Large intestine (tissue), 12 donors: ENCODE measurements at places on chromosomes 1 and 21.
A peak's percentile ranks its signal among the peaks of the same experiment; 100 is the strongest.

DNA sequence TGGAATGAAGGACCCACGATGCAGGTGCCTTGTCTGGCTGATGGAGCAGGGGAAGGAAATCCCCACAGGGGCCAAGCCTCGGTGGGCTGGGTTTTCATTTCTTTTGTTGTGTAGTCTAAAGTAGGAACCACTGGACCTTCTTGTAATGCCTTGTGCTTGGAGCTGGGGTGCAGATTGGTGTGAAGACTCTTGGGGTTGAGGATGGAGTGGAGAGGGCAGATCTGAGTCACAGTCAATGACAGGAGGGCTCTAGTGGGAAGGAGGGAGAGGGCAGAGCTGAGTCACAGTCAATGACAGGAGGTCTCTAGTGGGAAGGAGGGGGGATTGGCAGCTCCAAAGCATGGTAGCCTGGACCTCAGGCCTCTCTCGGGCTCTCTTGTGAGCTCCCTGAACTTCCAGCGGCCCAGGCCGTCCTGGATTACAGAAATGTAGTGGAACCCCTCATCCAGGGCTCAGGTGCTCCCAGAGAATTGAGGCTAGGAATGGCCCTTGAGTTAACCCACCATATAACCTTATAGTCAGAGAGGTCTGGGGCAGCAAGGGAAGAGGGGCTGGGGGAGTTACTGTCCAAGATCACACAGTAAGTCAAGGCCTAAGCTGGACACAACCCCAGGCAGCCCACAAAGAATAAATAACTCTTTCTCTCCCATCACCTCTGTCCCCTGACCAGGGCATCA is 313.8 kb downstream of the MATN1 start:
- DNase-seq, result no peak

GRCh38 chr1:172724765-172725613 is 66.1 kb downstream of the FASLG start:
- DNase-seq, result no peak

DNA sequence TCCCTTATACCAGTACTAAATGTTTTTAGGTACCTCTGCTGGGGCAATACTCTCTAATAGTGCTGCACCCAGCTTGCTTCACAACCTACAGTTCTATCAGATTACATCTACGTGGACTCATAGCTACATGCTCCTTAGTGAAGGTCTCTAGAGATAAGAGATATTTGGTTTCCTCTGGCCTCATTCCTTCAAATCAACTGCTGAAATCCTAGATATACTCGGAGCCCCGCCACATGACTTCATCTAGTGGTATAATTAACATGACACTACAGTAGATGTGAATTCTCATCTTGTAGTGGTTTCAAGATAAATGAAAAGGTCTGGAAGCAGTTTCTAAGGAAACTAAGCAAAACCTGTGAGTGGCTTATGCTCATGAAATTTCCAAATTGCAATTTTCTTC is 115.4 kb downstream of the SMYD2 start:
- DNase-seq, result no peak

- no peak for DNase-seq
These were observed 19.5 kb downstream of the PAFAH2 start for GRCh38 chr1:25978403-25978802.

DNA sequence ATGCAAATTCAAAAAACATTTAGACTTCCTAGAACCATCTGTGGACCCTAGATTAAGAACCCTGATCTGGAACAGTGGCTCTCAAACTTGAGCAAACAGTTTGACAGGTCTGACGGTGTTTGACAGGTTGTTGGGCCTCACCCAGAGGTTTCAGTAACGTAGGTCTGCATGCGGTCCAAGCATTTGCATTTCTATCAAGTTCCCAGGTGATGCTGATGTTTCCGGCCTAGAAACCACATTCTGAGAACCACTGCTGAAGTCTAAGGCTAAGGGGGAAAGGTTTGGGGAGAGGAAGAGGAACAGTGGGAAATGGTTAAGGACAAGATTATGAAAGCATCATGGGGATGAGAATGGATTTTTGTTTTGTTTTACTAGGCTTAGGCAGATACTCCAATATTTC is 48.6 kb downstream of the MDM4 start:
- DNase-seq, result no peak

- DNase-seq, result no peak
These were observed 35.5 kb upstream of the SLAMF9 start for GRCh38 chr1:159989581-159989980.

DNA sequence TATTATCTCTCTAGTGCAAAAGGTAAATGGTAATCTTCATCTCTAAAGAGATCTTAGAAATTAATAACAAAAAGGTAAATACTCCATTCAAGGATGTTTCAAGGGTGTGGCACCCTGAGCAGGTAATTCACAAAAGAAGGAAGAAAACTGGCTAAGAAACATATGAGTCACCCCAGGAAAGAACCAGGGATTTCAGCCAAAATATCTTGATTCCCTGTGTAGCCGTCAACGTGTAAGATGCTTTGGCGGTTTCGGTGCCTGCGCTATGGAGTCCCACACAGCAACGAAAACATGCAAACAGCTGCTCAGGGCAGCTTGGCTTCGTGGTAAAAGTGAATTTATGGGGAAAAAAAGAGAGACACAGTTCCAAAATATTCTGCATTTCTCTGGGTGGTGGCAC is 3.7 kb downstream of the ITGB2 start:
- DNase-seq, result no peak

- peak; percentile 78 for DNase-seq
These were observed 35.4 kb downstream of the RSPH1 start for GRCh38 chr21:42460391-42461184.

DNA sequence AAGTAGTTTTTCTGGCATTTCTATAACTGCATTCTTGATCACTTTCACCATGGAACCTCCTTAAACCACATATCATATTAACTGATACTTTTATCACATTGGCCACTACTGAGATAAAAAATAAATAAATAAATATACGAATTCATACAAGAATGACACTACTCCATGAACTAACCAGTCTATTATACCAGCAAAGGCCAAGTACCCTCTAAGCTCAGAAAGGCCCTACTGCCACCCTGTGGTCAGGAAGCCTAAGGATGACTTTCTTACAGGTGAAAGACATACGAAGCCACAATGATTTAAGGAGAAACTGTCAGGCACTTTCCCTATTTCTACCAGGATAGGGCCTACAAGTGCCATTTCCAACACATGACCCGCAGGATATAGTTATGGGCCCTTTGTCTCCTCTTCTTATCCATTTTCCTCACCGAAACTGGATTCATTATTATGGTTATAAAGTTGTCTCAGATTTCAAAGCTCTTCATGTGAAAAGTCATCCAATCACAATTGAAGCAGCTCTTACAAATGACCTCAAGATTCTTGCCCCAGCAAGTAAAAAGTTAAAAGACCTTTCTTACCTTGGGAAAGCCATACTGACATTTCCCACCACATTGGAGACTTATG is 23.9 kb downstream of the DNAJC8 start:
- DNase-seq, result peak; percentile 54

- DNase-seq, result no peak
These were observed 1.1 kb upstream of the KPNA6 start for GRCh38 chr1:32106663-32107275.

DNA sequence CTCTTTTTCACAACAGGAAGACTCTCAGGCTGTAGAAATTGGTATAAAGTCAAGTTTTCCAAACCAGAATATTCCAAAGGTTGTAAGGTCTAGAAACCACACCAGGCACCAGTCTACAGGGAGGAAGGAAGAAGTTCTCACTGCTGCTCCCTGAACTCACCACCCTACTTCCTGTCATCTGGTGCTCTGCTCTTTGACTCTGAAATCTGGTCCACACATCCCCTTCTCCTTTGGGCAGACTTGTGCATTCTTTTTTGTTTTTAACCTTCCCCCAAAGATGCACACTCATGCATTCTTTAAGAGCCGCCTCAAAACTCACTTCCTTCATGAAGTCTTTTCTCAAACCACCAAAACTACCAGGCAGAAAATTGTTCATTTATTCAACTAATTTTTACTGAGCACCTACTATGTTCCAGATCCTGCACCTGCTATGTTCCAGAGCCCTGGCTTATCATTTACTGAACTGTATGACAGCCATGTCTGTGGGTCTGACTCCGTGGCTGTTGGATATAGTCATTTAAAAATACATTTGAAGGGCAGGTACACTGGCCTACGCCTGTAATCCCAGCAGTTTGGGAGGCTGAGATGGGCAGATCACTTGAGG is 30.1 kb upstream of the EPS15 start:
- no peak for DNase-seq

GRCh38 chr1:154572468-154573167 is 5.0 kb downstream of the CHRNB2 start:
- no peak for DNase-seq

DNA sequence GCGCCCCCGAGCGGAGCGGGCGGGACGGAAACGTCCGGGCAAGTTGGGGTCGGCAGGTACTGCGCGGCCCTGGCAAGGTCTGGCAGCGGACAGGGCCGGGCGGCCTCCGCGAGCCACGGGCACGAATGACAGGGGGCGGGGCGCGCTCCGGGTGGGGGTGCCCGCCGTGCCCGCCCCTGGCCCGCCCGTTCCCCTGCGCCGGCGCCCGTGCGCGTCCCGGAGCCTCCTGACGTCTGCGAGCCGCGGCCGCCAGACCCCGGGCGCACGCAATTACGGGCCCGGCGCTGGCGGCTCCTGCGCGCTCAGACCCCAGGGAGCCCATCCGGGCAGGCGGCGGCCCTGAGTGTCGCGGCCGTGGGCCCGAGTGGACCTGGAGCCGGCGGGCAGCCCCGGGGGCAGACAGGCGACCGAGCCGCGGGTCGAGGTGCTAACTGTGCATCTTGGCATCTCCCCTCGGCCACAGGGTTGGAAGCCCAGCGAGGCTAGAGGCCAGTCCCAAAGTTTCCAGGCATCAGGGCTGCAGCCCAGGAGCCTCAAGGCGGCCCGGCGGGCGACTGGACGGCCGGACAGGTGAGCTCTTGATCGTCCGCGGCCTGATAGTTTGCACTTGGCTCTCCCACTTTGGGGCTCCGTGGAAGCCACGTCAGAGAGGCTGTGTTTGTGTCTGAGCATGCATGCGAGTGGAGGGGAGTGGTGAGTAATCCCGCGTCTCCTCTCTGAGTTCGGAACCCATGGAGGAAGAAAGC is 918 bp downstream of the MIB2 start:
- no peak for DNase-seq

DNA sequence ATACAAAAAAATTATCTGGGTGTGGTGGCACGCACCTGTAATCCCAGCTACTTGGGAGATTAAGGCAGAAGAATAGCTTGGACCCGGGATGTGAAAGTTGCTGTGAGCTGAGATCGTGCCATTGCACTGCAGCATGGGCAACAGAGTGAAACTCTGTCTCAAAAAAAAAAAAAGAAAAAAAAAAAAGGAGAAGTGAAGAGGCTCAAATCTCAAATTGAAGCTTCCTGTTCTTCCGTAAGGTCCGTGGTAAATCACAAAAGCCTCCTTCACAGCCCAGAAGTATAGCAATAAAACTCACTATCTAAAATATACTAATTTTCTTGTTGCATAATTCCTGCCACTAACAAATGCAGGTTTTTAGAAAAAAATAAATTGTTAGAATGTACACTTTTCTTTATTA is 498.2 kb upstream of the BRINP3 start:
- no peak for DNase-seq

- no peak for DNase-seq
These were observed 219.8 kb downstream of the DAB1 start for GRCh38 chr1:57204091-57204490.

GRCh38 chr21:33899199-33899598 is 16.4 kb downstream of the ATP5PO start:
- DNase-seq, result no peak

GRCh38 chr21:27703791-27704190 is 736.9 kb upstream of the ADAMTS5 start:
- DNase-seq, result no peak

DNA sequence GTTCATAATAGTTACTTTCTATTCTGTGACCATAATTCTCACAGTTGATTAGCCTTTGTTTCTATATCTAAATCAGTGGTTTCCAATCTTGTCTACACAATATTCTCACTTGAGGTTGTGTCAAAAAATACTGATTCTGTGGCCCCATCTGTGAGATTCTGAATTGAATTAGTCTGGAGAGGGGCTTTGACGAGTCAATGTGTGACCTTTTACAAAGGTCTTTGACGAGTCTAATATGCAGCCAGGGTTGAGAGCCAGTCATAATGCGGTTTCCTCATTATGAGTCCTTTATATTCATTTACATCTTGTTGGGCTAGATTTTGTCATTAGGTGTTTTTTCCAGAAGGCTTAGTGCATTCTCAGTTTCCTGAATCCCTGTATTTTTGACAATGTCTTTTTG is 19.7 kb downstream of the FCRL5 start:
- DNase-seq, result no peak

GRCh38 chr1:52978045-52978444 is 51.0 kb downstream of the SCP2 start:
- no peak for DNase-seq

DNA sequence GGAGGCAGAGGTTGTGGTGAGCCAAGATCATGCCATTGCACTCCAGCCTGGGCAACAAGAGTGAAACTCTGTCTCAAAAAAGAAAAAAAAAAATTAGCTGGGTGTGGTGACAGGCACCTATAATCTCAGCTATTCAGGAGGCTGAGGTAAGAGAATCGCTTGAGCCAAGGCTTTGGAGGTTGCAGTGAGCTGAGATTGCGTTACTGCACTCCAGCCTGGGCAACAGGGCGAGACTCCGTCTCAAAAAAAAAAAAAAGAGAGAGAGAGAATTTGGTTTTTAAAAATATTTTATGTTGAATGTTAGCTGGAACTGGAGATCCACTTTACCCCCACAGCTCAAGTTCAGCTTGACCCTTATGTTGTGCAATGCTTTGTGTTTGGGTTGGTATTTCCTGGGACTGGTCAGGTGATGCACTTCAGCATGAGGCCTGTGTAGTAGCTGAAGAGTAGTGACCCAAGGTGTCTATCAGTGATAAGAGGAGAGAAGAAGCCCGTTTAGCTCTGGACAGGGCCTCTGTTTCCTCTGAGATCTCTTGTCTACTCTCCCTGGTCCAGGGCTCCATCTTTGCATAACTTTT is 36.8 kb upstream of the MACF1 start:
- no peak for DNase-seq

- no peak for DNase-seq
These were observed 39.6 kb upstream of the TBX15 start for GRCh38 chr1:119027759-119028158.

DNA sequence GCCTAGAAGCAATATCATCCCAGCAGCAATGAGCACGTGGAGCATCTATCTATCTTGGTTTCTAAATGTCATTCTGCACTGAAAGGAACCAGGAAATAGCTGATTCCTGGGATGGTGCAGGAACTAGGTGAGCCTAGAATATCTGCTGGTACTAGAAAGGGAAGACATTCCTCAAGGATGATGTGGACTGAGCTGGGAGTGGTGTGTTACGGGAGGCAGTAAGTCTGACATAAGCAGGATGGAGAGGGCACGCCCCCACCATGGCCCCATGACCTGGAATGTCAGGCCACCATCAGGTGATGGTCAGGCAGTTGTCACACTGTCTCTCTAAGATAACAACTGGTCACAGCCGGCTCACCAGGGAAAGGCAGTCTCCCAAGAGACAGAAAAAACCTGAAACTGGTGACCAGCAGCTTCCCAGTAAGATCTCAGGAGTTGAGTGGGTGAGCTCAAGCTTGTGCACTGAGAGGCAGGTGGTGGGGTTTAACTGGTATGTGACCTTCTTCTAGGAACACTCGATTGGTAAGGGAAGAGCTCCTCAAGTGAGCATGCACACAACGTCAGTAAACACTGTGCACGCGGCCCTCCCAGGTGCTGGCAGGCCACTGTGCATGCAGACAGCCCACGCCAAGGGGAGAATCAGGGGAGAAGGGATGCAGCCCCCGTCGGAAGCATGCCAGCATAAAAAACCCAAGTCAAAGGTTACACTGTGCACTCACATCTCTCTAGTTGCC is 148.7 kb downstream of the ADSS2 start:
- DNase-seq, result peak; percentile 87
